ENCODE measurements at places on chromosomes 11 and 22.

DNA sequence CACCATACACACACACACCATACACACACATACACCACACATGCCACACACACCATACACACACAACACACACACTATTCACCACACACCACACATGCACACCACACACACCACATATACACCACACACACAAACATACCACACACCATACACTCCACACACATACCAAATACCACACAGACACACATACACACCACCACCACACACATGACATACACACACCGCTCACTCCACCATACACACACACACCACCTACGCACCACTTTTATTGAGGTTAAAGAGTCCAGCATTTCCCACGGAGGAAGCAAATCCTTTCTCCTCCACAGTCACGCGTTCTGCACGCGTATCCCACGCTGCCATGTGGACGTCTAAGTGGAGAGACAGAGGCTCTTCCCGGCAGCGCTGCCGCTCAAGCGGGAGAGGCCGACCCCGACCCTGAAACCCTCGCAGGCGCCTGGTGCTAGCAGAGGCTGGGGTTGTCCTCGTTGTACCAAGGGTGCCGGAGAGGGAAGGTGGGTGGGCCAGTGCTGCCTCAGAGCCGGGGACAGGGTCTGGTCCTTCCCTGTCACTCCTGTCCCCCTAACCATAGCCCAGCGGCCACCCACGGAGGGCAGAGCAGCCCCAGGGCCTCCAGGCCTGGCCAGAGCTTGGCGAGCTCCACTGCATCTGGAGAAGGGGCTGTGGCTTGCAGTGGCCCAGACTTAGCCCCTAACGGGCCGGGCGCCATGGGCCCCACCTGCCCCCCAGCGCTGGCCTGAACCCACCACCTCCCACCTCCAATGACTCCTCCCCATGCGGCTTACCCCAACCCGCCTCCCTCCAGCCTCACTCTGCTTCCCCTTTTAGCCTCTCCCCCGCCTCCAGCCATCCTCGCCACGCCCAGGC is 1495.0 kb downstream of the BRD1 start:
- no peak for DNase-seq

DNA sequence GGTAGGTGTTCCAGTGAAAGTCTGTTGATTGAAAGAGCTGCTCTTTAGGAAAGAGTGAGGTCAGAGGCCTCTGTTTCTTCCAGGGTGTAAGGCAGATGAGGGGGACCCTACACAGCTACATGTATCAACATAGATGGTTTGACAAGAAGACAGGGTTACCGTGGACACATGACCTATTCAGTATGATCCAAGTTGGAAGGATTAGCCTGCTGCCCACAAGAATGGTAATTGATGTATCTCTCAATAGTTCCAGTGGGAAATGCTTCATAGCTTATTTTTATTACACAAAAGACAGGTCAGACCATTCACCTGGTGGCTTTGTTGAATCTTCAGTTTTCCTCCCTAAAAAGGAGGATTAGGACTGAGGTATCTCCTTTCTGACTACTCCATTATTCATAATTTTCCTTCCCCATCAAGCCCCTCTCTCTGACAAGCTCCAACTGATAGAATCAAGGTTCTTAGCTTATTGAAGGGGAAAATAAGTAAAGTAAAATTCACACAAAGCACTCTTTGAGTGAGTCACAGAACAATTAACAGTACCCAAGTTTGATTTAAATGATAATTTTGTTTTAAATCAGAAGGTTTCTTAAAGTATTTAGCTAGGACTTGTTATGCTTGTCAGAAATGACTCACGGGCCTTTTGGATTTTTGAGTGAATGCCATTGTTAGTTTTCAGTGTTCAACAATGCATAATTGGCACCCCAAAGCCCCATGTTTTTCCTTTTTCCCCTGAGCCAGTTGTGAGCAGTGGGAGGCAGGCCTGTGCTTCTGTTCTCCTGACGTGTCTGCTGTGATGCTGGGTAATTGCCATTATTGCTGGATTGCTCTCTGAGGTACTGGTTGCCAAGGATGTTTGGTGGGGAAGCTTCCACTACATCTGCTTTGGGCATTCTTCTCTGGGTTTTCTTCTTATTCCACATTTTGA is 373.2 kb downstream of the DDX10 start:
- DNase-seq: no peak

GRCh38 chr22:41445129-41446056 is 1.2 kb downstream of the TOB2 start:
- DNase-seq: no peak

- no peak for DNase-seq
Observed at GRCh38 chr11:2310073-2310785, 8.4 kb downstream of the TSPAN32 start.

DNA sequence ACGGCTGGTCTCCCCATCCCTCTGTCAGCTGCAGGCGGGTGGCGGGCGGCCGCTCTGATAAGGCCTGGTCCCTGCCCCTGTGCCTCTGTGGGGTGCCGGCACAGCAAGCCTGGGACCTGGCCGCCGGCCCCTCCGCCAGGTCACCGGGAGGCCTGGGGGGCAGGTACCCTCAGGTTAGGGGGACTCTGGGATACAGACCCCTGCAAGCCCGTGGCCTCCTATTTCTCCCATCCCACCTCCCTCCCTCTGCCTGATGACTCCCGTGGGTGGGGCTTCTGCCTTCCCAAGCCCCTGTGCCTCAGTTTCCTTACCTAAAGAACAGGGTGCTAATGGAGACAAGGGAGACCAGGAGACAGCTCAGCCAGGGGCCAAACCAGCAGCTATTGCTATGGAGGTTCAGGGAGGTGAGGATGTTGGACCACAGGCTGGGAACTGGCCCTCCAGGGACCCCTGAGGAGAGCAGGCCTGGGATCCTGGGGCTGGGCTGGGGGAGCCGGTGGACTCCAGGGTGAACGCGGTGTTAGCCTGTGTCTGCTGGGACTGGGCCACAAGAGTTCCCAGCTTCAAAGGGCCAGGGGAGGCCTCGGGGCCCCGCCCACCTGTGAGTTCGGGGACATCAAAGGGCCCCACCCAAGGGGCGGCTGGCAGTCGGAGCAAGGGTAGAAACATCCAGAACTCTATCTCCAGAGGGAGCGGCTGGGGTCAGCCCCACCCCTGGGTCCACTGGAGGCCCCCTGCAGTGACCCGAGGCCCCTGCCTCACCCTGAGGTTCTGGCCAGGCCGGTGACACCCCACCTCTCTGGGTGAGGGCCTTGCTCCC is 32.0 kb upstream of the TH start:
- DNase-seq: no peak

GRCh38 chr11:88508759-88509581 is 171.4 kb upstream of the CTSC start:
- peak; percentile 49 for DNase-seq

DNA sequence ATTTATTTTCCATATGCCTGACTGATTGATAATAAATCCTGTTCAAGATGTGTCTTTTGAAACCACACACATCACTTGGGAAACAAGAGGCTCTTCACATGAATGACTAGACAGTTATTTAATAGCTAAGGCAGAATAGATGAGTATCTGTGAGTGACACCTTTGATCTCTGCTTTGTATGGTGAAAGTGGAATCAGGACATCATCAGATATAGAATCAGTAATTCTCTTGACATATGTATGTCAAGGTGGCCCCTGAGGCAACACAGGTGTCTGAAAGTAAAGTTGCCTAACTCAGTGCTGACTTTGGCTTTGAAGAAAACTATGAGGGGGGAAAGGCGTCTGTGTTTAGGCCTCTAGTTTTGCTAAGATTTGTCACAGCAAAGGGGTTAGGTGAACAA is 11.5 kb upstream of the CASP4 start:
- DNase-seq: no peak

GRCh38 chr22:38824585-38824984 is 19.2 kb downstream of the NPTXR start:
- DNase-seq: peak; percentile 77

DNA sequence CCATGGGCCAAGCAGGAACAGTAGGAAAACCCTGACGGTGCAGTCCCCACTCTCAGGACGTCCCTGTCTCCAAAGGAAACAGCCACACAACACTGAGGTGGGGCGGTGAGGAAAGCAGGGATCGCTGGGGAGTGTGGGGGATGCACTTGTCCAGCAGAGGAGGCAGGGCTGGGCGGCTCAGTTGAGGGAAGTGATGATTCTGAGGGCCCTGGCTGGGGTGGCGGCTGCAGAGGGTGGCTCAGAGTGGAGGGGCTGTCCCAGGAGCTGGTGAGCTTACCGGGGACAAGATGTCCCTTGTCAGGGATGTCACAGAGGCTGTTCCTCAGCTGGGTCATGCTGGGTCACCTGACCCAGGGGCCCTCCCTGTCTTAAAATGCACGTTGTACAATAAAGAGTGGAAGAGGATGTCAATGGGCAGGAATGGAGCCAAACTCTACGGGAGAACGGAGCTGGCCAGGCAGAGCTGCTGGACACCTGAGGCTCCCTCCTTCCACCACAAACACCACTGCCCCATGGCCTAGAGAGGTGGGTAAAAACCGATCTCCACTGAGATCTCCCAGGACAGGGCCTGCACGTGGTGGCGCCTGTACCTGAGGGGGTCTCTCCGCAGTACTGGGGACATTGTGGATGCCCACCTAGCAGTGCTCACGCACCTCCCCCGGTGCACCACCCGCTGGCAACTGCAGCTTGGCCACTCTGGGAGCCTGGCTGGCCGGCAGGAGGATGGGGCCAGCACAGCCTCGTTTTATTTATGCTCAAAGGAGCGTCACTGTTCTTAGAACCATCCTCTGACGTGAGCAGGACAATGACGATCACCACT is 9.7 kb upstream of the EFCAB6 start:
- no peak for DNase-seq

- no peak for DNase-seq
Observed at GRCh38 chr22:49435596-49435995, 392.1 kb downstream of the BRD1 start.

DNA sequence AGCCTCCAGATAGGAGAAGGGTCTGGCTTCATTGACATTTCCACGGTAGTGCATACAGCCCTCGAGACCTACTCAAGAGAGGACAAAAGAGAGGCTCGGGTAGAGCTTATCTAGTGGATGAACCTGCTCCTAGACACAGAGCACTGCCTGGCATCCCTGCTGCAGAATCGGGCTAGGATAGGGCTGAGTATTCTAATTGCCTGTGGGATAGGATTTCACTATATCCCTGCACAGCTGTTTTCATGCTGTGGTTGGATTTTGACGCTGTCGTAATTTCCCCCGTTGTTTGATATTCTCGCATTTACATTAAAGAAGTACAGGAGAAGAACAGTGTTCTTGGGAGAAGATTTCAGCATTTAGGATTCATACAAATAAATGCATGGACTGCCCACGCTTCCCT is 107.8 kb downstream of the KIRREL3 start:
- no peak for DNase-seq

- peak; percentile 56 for DNase-seq
Observed at GRCh38 chr22:41746567-41747400, 47.5 kb downstream of the MEI1 start.
